Lung (tissue), 17 donors: ENCODE measurements at places on chromosomes 16 and 17. TPM values are rescaled to one million over a fixed set of nuclear protein-coding genes. Genes with fewer than 3 reads are reported as not detected.
A peak's percentile ranks its signal among the peaks of the same experiment; 100 is the strongest.

GRCh38 chr17:3475251-3475685, 529 bp upstream of the ASPA start:
- no peaks in the 10 kb centered on the region for H3K27me3 ChIP-seq
- DNase-seq = peak; percentile 83
- H3K36me3 ChIP-seq = no peaks in the 10 kb centered on the region
- no peak overlapping the region for H3K27ac ChIP-seq
- H3K4me1 ChIP-seq = no peaks in the 10 kb centered on the region

- H3K4me1 ChIP-seq = no peaks in the 10 kb centered on the region
- no peaks in the 10 kb centered on the region for H3K27me3 ChIP-seq
- H3K27ac ChIP-seq = no peak overlapping the region
- H3K36me3 ChIP-seq = peaks cover 3% of the 10 kb centered on the region
Measured at GRCh38 chr16:8774208-8774607, 23.2 kb downstream of the TMEM186 start.

DNA sequence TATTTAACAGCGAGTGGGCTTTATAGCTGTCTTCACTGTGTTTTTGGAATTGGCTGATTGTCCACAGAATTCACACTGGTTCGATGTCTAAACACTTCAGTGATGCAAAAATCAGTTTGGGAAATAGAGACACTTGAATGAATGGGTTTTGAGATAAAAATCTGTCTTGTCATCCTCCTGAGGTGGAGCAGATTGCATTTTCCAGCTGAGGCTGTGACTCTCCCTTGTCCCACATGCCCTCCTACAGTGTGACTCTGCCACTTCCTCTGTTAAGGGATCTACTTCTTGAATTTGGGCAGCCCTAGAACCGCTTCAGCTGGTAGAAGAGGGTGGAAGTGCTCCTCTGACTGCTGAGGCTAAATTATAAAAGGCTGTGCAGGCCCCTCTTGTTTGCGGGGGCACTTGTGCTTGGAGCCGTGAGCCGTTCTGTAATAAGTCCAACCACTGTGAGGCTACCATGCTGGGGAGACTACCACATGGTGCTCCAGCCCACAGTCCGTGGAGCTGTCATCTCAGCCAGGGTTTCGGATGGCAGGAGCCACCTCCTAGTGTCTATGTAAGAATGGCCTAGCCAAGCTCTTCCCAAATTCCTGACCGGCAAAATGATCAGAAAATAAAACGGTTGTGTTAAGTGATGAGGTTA, 175.9 kb downstream of the SPECC1 start:
- DNase-seq = no peak
- H3K4me3 ChIP-seq = no peak overlapping the region
- no peak overlapping the region for H3K27ac ChIP-seq
- no peaks in the 10 kb centered on the region for H3K27me3 ChIP-seq
- H3K4me1 ChIP-seq = no peaks in the 10 kb centered on the region

Gene GRB7
- 19.8 TPM for total RNA-seq

Gene ROGDI
- 37.1 TPM for total RNA-seq

DNA sequence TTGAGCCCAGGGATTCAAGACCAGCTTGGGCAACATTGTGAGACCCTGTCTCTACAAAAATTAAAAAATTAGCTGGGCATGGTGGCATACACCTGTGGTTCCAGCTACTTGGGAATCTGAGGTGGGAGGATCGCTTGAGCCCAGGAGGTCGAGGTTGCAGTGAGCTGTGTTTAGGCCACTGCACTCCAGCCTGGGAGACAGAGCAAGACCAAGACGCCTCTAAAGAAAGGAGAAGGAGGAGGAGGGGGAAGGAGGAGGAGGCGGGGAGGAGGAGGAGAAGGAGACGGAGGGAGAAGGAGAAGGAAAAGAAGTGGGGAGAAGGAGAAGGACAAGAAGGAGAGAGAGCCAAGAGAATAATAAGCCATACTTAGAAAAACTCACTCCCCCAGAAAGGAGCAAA, 35.9 kb downstream of the STXBP4 start:
- H3K36me3 ChIP-seq = peaks cover 5% of the 10 kb centered on the region
- H3K4me1 ChIP-seq = no peaks in the 10 kb centered on the region
- H3K27me3 ChIP-seq = no peaks in the 10 kb centered on the region
- H3K4me3 ChIP-seq = no peak overlapping the region
- DNase-seq = no peak
- H3K27ac ChIP-seq = no peak overlapping the region

Gene GFAP
- total RNA-seq = 0.25 TPM

- no peaks in the 10 kb centered on the region for H3K27me3 ChIP-seq
- H3K27ac ChIP-seq = no peak overlapping the region
- H3K36me3 ChIP-seq = peaks cover 24% of the 10 kb centered on the region
- no peak for DNase-seq
Measured at GRCh38 chr17:62565817-62566216, 61.7 kb upstream of the MRC2 start.

- no peak for DNase-seq
- no peak overlapping the region for H3K4me3 ChIP-seq
- H3K27ac ChIP-seq = no peak overlapping the region
- H3K36me3 ChIP-seq = no peaks in the 10 kb centered on the region
- H3K27me3 ChIP-seq = no peaks in the 10 kb centered on the region
Measured at GRCh38 chr17:31522284-31522931, 130.9 kb downstream of the RAB11FIP4 start.

Gene BAIAP2
- total RNA-seq = 141 TPM

- no peaks in the 10 kb centered on the region for H3K36me3 ChIP-seq
- DNase-seq = peak; percentile 80
- peak overlapping the region; percentile 17 for H3K27ac ChIP-seq
- no peaks in the 10 kb centered on the region for H3K27me3 ChIP-seq
Measured at GRCh38 chr17:77287432-77288068, 146.8 kb downstream of the SEC14L1 start.

Gene PHOSPHO1
- 10.2 TPM for total RNA-seq

- no peaks in the 10 kb centered on the region for H3K27me3 ChIP-seq
- H3K4me1 ChIP-seq = no peaks in the 10 kb centered on the region
- DNase-seq = no peak
- H3K36me3 ChIP-seq = no peaks in the 10 kb centered on the region
- H3K27ac ChIP-seq = peak overlapping the region; percentile 12
Measured at GRCh38 chr17:37725601-37726146, 19.2 kb downstream of the HNF1B start.

DNA sequence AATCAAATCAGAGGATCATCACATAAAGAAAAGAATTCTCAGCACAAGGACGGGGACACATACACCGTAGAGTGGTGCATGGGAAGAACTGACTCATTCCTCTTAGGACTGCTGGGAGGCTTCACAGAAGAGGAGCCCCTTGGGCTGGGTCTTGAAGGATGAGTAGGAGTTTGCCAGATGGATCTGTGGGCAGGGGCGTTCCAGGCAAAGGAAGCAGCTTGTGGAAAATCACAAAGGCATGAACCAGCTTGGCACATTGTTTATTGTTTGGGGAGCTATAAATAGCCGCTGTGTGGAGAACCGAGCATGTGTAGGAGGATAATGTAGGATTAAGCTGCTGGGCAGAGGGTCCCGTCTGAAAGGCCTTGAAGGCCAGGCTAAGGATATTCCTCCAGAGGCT, 5.1 kb upstream of the SLC16A11 start:
- H3K27me3 ChIP-seq = peaks cover 35% of the 10 kb centered on the region
- no peak for DNase-seq
- H3K4me1 ChIP-seq = peaks cover 8% of the 10 kb centered on the region
- no peaks in the 10 kb centered on the region for H3K36me3 ChIP-seq

Gene CTRB2
- 14.6 TPM for total RNA-seq

DNA sequence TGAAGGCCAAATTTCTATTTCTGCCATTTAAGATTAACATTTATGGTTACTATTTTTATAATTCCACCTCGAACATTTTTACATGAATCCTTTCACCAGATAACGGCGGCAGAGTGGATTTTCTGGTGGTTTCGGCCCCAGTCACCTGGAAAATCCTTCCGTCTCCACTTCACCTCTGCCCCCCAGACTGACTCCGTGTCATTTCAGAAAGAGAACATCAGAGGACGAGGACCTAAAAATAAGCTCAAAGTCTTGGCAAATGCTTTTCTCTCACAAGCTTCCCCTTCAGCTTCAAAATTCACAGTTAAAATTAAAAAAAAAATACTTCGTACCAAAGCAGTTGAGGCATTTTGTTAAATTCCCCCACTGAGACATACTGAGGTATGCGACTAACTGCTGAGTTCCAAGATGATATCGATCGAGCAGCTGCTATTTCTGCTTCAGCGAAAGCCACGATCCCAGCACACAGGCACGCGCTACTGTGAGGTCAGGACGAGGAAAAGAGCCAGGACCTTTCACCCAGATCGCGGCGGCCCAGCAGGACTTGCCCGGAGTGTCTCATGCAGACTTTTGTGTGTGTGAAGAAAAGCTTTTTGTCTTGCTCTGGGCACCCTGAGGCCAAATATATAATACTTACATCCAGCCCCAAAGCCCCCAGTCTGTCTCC, 36.8 kb downstream of the ASPA start:
- DNase-seq = peak; percentile 56
- H3K4me3 ChIP-seq = no peak overlapping the region
- H3K4me1 ChIP-seq = peaks cover 12% of the 10 kb centered on the region
- H3K27me3 ChIP-seq = no peaks in the 10 kb centered on the region
- H3K36me3 ChIP-seq = no peaks in the 10 kb centered on the region
- peak overlapping the region; percentile 89 for H3K27ac ChIP-seq

- H3K36me3 ChIP-seq = no peaks in the 10 kb centered on the region
- no peak overlapping the region for H3K27ac ChIP-seq
- no peak for DNase-seq
- H3K27me3 ChIP-seq = peaks cover 21% of the 10 kb centered on the region
- peaks cover 7% of the 10 kb centered on the region for H3K4me1 ChIP-seq
- no peak overlapping the region for H3K4me3 ChIP-seq
Measured at GRCh38 chr17:12519956-12520594, 145.6 kb upstream of the MYOCD start.

DNA sequence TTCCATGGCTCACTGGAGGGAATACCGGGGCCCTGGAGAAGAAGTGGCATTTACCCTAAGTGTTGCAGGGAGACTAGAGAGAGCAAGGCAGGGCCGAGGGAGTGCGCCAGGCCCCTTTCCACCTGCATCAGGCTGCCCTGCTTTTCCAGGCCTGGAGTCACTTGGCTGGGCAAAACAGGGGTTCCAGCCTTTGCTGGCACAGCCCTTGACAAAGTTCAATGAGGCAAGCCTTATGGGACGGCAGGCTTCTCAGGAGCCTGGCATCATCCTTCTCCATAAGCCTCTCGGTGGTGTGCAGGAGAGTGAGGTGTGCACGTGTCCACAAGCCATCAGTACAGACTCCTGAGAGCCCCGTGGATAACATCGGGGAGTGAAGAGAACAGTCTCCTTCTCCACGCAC, 27.1 kb downstream of the CACNA1G start:
- no peaks in the 10 kb centered on the region for H3K27me3 ChIP-seq
- no peak overlapping the region for H3K27ac ChIP-seq
- no peaks in the 10 kb centered on the region for H3K36me3 ChIP-seq
- H3K4me1 ChIP-seq = peaks cover 6% of the 10 kb centered on the region
- no peak for DNase-seq

Gene KRTAP9-8
- not detected for total RNA-seq

GRCh38 chr17:62648956-62649294, 21.5 kb downstream of the MRC2 start:
- no peak overlapping the region for H3K4me3 ChIP-seq
- H3K36me3 ChIP-seq = no peaks in the 10 kb centered on the region
- peaks cover 10% of the 10 kb centered on the region for H3K4me1 ChIP-seq
- no peak for DNase-seq
- no peaks in the 10 kb centered on the region for H3K27me3 ChIP-seq
- peak overlapping the region; percentile 84 for H3K27ac ChIP-seq

Gene CCDC144A
- 1.8 TPM for total RNA-seq

DNA sequence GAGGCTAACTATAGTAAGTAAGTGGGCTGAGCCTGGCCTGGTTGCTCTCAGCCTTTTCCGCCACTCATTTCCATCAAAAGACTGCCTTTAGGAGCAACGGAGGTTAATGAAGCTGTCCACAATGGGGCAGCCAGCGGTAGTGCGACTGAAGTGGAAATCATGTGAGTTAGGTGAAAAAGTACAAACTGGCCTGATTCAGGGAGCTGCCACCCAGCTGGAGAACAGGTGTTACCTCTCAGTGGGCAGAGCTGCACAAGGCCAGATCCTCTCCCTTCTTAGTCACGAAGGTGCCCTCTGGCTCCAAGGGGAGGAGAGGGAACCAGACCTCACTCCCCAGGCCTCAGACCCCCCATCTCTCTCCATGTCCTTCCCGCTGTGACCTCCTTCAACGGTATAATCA, 34.4 kb upstream of the CDRT4 start:
- no peak overlapping the region for H3K4me3 ChIP-seq
- H3K36me3 ChIP-seq = peaks cover 2% of the 10 kb centered on the region
- no peak for DNase-seq
- no peaks in the 10 kb centered on the region for H3K27me3 ChIP-seq
- H3K4me1 ChIP-seq = peaks cover 9% of the 10 kb centered on the region

DNA sequence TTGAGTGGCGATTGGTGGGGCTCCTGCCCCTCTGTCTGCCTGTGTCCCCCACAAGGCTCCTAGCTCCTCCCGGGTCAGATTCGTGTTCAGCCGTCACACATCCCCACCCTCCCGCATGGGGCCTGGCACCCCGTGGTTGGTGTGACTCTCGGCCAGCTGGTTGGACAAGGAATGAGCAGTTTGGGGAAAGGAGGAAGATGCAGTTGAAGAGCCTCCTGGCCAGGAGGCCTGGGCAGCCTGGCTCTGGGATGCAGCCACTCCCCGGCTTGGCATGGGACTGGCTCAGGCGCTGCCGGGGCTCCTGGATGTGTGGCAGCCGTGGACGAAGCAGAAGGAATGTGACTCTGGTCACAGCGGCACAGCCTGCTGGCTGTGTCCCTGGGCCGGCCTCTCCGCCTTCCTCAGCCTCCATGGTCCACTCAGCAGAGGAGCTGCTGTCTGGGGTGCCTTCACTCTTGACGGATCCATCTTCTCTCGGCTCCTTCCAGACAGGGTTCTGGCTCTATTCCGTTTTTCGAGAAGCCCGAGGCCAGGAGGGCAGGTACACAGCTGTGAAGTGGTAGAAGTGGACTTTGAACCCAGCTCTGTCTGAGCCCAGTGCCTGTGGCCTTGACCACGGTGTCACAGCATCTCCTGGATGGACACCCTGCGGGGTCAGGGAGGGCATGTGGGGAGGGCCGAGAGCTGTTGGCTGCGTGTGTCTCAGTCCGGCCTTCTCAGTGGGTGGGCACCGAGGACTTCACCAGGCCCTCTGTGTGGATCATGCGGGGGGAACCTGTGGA, 2.1 kb downstream of the TRAF7 start:
- H3K4me1 ChIP-seq = peaks cover 63% of the 10 kb centered on the region
- H3K36me3 ChIP-seq = peaks cover 5% of the 10 kb centered on the region
- no peak for DNase-seq
- peak overlapping the region; percentile 80 for H3K27ac ChIP-seq
- H3K27me3 ChIP-seq = no peaks in the 10 kb centered on the region

- peaks cover 8% of the 10 kb centered on the region for H3K36me3 ChIP-seq
- H3K27ac ChIP-seq = peak overlapping the region; percentile 35
- no peak overlapping the region for H3K4me3 ChIP-seq
- no peaks in the 10 kb centered on the region for H3K27me3 ChIP-seq
Measured at GRCh38 chr16:49828533-49829267, 27.2 kb downstream of the ZNF423 start.

- H3K27ac ChIP-seq = peak overlapping the region; percentile 99
- H3K4me1 ChIP-seq = peaks cover 5% of the 10 kb centered on the region
Measured at GRCh38 chr17:4144422-4144747, 1.4 kb downstream of the CYB5D2 start.

- H3K27me3 ChIP-seq = no peaks in the 10 kb centered on the region
- peaks cover 5% of the 10 kb centered on the region for H3K4me1 ChIP-seq
- no peak overlapping the region for H3K4me3 ChIP-seq
- H3K36me3 ChIP-seq = no peaks in the 10 kb centered on the region
- H3K27ac ChIP-seq = no peak overlapping the region
- no peak for DNase-seq
Measured at GRCh38 chr17:8243827-8244226, 4.0 kb downstream of the CTC1 start.
